ENCODE measurements at places on chromosomes 7 and 10.

DNA sequence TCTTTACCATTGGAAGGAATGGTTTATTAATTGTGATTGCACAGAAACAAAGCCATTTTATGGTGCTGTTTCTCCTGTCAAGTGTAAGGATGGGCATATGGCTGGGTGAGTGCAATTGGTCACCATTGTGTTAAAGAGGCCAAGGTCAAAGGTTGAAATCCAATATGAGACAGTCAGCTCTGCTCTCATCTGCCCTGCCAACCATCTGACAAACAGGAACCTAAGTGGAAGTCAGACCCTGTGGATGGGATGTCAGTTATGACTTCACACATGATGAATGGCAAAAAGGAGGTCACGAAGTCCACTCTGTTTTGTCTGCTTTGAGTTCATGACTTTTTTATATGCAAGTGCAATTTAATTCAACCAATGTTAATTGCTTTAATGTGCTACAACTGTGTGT lies 172.7 kb upstream of the TMEM229A start:
- no peak for ATAC-seq

DNA sequence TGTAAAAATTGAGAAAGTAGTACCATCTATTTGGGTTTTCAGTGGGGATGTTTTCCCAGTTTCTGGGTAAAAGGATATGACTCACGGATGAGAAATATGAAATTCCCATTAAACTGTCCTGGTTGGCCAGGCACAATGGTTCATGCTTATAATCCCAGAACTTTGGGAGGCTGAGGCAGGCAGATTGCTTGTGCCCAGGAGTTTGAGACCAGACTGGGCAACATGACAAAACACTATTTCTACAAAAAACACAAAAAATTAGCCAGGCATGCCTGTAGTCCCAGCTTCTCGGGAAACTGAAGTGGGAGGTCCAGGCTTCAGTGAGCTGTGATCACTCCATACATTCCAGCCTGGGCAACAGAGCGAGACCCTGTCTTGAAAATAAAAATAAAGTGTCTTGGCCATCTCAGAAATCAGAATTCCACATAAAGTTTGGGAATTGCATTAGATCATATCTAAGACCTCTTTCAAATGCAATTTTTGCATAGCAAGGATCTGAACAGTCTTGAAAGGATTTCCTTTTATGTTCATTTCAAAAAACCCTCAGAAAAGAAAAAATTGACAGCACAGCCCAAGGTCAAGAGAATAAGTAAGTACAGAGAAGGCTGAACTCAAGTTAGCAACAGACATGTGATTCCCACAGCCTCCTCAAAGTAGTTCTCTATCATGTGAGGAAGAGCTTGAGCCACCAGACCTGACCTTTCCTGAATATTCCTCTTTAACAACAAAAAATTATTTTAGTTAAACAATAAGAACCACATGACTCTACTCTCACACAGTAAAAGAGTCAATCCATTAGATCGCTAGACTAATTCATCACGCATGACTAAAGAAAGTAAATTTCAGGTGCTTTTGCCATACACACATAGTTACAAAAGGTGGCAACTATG lies 141.5 kb upstream of the CAV2 start:
- ATAC-seq, result no peak

GRCh38 chr7:91295576-91295975 lies 31.3 kb downstream of the FZD1 start:
- ATAC-seq, result no peak

DNA sequence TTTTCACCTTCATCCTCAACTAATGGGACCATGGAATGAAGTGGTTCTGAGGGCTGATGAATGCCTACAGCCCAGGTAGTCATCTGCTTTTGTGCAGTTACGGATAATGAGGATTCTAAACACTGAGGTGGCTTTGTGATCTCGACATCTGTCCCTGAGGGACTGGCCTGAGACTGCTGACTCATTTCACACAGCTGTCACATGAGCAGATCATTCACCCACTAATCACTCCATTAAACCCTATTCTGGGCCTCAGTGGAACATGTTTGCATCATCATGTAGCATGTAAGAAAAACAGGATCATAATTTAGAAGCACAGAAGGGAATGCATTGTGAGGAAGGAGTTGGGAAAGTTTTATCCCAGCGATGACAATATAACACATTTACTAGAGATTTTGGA lies 79.4 kb upstream of the FEZF1 start:
- no peak for ATAC-seq
